GF-D8 (cell line): ENCODE measurements at places on chromosomes 2 and 18.

DNA sequence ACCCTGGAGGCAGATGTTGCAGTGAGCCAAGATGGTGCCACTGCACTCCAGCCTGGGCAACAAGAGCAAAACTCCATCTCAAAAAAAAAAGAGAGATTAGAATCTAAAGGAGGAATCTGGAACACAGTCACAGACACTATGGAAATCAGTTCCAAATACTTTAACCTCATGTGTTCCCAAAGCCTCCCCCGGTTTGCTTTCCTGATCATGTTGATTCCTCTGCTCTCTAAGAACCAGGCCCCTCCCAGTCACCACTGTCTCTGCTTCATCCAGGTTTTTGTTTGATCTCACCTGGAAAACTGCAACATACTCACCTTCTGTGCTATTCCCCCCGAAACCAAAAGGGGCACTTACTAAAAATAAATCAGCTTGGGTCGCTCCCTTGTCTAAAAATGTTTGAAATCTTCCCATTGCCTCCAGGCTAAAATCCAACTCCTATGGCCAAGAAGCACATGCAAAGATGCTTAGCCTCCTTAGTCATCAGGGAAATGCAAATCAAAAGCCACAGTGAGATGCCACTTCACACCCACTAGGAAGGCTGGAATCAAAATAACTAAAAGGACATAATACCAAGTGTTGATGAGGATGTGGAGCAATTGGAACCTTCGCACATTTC lies 6.2 kb upstream of the NEU2 start:
- no peak for DNase-seq

DNA sequence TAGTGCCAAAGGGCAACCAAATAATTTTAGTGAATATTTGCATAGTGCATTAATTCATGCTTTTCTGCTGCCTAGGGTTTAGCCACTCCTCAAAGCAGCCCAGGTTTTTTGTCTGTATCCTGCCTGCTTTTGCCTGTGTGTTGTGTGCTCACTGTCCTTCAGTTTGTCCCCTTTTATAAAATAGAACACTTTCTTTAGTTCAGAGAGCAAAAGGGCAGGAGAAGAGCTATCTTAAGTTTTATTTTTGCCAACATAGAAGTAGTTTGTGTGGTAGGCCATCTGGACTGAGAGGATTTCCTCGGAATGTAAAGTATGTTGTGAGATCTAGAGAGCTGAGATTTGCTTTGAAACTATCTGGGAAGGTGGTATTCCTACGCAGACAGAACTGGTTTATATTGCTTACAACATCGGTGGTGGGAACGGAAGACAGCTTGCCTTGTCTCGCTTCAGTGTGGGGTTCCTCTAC lies 64.9 kb downstream of the EML4 start:
- no peak for DNase-seq

GRCh38 chr2:126244937-126245336 lies 411.0 kb upstream of the GYPC start:
- DNase-seq: peak; percentile 30

GRCh38 chr2:25081237-25081790 lies 39.4 kb downstream of the EFR3B start:
- no peak for DNase-seq

DNA sequence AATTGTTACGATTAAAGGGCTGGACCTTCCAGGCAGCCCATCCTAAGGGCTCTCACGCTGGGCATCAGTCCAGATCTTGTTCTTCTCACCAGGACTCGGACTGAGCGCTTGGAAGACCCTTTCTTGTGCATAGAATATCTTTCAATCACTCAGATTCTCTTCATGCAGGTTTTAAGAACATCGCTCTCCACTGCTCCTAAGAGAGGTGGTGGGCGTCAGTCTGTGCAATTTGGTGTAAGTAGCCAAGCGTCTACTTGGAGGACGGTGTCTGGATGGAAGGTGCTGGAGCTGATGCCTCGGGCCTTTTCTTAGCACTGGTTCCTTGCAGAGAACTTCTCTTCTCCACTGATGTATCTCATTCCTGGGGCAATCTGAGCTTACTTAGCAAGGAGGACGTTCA lies 68.7 kb downstream of the ASB1 start:
- no peak for DNase-seq

DNA sequence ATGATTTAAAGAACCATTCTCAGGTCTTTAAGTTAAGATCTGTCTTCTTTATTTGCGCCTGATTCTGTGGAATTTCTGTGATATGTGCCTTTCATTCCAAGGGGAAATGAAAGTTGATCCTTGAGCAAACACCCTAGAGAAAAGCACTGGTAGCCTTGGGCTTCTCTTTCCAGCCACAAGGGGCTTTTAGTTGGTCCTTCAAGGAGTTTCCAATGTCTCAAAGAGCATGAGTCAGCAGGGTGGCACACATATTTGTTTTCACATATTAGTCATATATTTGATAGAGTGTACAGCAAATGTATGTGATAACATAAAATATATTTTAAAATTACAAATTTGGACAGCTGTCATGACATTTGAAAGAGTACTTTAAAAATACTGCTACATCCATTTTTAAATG lies 339.5 kb downstream of the TXNL1 start:
- no peak for DNase-seq

DNA sequence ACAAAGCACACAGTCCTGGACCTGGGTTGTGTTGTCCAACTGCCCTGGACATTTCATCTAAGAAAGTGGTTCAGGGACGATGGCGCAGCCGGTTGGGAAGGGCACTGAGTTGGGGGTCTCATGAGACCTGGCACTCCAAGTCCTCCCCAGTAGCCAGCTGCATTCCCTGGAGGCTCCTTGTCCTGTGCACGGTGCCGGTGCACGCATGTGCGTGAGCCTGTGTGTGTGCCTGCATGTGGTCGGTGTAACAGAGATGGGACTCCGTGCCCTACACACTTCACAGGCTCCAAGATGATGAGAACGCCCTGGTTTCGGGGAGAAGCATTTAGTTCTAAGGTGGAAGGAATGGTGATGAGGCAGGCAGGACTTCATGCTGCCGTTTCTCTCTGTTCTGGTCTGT lies 124.9 kb upstream of the PXDN start:
- DNase-seq: no peak

GRCh38 chr18:13287372-13287771 lies 68.8 kb downstream of the LDLRAD4 start:
- DNase-seq: no peak

- no peak for DNase-seq
These were observed 243.9 kb upstream of the SIX2 start for GRCh38 chr2:45253151-45253550.

GRCh38 chr2:90079374-90079773 lies 1387.9 kb downstream of the RPIA start:
- DNase-seq: no peak

DNA sequence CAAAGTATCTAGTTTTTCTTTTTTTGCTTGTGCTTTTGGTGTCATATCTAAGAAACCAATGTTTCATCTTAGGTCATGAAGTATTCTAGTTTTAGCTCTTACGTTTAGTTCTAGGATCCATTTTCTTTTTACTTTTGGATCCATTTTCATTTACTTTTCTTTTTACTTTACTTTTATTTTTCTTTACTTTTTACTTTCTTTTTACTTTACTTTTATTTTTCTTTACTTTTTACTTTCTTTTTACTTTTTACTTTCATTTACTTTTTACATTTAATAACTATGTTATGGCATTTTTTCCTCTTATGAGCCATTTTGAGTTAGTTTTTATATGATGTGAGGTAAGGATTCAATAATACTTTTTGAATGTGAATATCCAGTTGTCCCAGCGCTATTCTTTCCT lies 213.4 kb downstream of the ZFP36L2 start:
- no peak for DNase-seq

DNA sequence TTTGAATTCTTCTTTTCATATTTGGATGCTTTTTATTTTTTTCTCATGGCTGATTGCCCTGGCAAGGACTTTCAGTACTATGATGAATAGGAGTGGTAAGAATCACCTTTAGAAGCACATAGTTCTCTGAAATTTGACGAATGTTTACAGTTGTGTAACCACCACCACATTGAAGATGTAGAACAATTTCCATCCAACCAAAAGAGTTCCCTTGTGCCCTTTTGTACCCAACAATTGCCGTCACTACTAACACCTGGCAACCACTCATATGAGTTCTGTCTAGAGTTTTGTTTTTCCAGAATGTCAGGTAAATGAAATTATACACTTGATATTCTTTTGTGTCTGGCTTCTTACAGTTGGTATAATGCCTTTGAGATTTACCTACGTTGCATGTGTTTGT lies 28.7 kb upstream of the SLC16A14 start:
- DNase-seq: no peak

GRCh38 chr2:106695919-106696318 lies 190.0 kb downstream of the ST6GAL2 start:
- DNase-seq: no peak

DNA sequence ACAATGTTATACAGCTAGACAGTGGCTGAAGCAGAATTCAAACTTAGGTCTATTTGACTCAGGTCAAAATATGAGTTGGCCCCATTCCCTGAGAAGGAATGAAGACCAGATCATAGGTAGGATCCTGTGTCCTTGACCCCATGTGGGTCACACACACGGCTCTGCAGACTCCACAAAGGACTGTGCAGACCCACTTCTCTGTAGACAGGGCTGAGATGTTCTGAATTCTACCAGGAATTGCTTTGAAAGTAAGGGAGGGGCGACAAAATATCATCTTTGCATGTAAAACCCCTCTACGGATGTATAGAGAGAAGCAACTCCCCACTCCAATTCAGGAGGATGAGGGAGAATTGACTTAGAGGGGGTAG lies 62.3 kb upstream of the CTIF start:
- no peak for DNase-seq

- no peak for DNase-seq
These were observed 125.8 kb downstream of the PTGR3 start for GRCh38 chr18:75083131-75083530.

DNA sequence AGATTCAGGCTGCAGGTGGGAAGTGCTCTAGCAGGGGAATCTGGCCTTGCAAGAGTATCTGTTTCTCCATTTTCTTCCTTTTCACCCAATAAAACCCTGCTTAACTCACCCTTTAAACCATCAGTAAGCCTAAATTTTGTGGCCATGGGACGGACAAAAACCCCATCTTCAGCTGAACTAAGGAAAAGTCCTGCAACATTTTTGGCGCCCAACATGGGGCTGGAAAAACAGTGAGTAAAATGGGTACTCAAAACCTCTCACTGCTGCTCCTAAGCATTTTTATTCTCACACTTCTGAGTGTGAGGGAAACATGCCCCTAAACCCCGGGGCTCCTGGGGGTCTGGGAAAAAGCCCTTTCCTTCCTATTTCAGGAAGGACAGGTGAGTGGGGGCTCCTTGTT lies 414.3 kb downstream of the ZNF804A start:
- no peak for DNase-seq

- no peak for DNase-seq
These were observed 17.1 kb downstream of the SMARCAL1 start for GRCh38 chr2:216429428-216429827.

DNA sequence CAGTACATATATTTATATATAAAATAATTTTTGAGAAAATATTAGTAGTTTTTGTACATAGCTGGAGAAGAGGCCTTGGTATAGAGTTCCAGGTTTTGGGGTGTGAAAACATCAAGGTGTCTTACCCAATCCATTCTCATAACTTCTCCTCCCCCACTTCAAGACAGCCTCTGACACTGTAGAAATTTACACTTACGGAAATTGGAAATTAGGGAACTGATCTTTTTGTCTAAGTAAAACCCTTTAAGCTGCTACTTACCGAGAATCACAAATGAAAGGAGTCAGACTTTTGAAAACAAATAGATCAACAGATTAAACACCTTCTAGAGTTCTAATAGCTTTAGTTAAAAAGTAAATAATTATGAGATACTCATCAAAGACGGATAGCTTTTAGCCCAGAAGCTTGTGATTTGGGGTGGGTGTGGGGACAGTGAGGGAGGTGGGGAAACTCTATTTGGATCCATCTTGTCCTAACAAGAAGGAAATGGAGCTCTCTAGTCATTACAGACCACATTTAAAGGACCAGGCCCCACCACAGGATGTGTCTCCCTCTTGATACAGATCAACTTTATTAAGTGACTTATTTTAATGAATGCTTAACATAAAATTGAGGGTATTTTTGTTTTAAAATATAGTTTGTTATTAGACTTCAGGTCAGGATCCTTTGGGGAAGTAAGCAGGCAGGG lies 11.1 kb upstream of the FBXO11 start:
- DNase-seq: no peak

GRCh38 chr2:182078988-182079602 lies 93.4 kb downstream of the PPP1R1C start:
- no peak for DNase-seq

GRCh38 chr2:191479680-191480023 lies 198.3 kb upstream of the NABP1 start:
- DNase-seq: no peak

DNA sequence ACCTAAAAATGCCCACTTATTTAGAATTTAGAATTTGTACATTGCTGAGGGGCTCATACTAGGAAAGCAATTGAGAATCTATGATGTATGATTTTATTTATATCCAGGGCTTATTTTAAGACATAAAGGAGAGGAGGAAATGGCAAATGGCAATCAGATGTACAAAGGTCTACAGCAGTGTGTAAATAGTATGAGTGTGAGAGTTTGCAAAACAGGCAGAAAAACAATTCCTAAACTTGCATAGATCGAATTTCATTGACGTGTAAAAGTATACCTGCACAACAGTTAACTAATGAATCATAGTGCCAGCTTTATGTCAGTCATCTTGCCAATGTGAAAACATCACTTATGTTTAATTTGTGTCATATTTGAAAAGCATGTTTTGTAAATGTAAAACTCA lies 718.7 kb upstream of the GCFC2 start:
- DNase-seq: no peak

GRCh38 chr2:64876137-64876647 lies 113.0 kb upstream of the SLC1A4 start:
- DNase-seq: no peak

GRCh38 chr2:157307021-157307420 lies 18.6 kb downstream of the ERMN start:
- DNase-seq: no peak

DNA sequence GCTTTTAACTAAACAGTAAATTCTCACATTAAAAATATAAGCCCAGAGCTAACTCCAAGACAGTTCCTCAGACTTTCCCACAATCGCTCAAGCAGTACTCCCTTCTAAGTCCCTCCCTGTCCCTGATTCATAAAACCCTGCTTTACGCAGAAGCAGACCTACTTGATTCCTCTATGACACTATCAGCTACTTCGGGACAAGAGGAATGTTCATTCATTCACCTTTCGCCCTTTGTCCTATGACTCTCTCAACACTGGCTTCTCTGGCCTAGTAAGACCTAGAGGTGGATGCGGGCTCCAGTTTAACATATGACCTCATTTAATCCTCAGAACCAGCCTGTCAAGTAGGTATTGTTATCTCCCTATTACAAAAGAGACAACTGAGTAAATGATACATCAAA lies 10.2 kb downstream of the LPIN2 start:
- DNase-seq: no peak

DNA sequence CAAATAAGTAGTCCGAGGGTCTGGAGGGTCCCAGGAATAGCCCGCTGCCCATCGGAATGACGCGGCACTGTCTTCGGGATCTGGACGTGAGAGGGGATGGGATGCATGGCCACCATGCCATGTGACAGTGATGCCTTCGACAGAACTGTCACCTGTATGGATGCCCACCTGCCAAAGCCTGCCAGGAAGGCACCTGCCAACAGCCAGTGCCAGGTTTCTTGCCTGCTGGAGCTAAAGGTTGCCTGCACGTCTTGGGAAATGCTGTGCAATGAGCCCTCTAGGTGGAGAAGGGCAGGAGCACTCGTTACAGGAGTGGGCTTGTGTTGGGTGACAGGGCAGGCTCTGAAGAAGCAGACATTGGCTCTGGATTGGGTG lies 20.5 kb downstream of the GPR35 start:
- no peak for DNase-seq
